ENCODE measurements at places on chromosomes 12 and 14.

GRCh38 chr14:22613106-22613695 is 15.1 kb downstream of the ABHD4 start:
- no peak for DNase-seq

- no peak for DNase-seq
Observed at GRCh38 chr14:92309968-92310530, 12.9 kb upstream of the SLC24A4 start.

DNA sequence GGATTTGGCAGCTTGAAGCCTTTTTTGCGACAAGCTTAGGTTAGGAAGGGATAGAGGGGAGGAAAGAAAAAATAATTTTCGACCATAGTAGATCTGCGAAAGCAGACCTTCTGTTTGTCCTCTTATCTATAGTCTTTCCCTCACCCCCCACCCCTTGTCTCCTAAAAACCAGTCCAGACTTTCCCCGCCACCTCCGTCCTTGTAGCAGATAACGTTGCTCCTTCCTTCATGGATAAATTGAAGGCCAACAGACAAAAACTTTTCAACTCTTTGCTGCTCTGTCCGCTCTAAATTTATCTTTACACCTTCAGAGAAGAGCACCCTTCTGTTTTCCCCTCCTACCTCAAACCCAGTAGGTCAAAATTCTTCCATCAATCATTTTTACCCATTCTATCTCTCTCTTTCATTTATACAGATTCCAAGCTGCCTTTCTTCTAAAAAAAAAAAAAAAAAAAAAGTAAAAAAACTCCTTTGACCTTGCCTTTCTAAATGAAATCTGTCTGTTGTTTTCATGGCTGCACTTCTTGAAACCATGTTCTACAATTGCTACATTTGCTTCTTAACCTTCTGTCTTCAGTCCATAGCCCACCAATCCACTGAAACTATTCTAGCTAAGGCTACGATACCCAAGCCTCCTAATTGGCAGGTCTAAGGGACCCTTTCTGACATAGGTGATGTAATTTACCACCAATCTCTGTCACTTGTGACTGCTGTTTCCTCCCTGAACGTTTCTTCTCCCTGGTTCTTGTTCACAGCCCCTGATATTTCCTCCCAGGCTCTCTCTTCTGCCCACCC is 11.1 kb upstream of the NEMF start:
- no peak for DNase-seq

DNA sequence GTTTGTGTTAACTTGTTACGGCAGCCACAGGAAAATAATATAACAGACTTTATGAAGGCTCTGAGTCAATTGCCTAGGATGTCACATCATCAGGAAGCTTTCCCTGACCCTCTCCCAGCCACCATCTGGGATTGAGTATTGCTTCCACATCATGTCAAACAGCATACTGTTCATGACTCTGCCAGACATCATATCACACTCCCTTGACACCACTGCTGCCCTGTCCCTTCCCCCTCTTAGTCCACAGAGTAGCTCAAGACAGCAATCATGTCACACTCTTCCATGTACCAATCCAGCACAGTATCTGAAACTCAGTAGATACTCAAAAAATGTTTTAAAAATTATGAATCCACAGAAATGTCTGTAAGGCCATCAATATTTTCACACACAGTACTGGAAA is 168.0 kb downstream of the PIK3C2G start:
- DNase-seq: no peak

DNA sequence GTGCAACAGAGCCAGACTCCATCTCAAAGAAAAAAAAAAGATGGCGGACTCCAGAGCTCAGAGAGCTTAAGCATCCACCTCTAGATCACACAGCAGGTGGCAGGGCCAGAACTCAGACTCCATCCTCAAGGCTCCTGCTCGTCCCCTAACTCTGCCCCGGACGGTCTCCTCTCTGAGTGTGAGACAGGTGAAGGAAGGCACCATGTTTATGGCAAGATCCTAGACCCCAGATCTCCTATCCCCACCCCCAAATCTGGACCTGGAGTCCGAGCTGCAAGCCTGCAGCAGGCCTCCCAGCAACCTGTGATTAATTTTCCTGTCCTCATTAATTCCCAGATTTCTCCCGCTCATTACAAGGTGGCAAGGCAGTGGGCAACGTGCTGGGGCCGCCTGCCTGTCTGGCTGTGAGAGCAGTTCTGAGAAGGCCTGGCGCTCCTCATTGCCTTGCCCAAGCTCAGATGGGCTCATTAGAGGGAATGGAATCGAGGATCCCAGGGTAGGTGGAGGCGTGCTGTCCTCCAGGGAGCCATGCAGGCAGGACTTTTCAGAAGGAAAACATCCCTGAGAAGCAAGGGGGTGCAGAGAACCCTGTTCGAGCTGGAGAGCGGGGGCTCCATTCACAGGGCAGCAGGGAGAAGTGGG is 296.6 kb upstream of the RTL1 start:
- no peak for DNase-seq

GRCh38 chr12:105228494-105228893 is 7.5 kb downstream of the APPL2 start:
- no peak for DNase-seq

DNA sequence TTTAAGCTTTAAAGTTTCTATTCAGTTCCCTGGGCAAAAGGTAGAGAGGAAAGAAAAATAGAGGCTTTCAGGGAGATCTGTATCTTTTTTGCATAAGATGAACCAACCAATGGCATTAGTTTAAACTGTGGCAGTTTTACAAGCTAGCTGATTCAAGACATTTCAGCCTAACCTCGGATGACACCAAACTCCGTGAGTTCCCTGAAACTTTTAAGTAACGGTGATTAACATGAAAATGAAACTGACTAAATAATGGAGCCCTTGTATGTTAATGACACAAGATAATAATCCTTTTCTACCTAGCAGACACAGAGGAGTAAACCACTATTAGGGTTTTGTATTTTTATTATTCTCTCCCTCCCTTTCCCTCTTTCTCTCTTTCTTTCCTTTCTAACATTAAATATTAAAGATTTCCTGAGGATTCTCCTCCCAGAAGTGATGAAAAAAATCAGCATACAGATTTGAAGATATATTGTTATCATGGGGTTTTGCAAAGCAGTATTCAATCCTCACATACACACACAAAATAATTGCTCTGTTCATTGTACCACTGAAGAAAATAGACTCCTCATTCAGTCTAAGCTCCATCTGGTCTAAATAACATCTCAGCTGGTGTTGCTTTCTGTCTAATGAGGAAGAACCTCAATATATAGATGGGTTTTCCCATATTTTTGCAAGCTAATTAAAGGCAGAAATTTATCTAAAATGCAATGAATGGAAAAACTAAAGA is 483.8 kb downstream of the NOVA1 start:
- DNase-seq: peak; percentile 18

GRCh38 chr12:49295082-49295936 is at the start of gene PRPH:
TSS of gene PRPH (plus strand) at chr12:49295147. CDS start at chr12:49295201, 54 bp downstream.
- no peak for DNase-seq

- no peak for DNase-seq
Observed at GRCh38 chr12:53995378-53996239, 4.4 kb upstream of the HOXC9 start.

DNA sequence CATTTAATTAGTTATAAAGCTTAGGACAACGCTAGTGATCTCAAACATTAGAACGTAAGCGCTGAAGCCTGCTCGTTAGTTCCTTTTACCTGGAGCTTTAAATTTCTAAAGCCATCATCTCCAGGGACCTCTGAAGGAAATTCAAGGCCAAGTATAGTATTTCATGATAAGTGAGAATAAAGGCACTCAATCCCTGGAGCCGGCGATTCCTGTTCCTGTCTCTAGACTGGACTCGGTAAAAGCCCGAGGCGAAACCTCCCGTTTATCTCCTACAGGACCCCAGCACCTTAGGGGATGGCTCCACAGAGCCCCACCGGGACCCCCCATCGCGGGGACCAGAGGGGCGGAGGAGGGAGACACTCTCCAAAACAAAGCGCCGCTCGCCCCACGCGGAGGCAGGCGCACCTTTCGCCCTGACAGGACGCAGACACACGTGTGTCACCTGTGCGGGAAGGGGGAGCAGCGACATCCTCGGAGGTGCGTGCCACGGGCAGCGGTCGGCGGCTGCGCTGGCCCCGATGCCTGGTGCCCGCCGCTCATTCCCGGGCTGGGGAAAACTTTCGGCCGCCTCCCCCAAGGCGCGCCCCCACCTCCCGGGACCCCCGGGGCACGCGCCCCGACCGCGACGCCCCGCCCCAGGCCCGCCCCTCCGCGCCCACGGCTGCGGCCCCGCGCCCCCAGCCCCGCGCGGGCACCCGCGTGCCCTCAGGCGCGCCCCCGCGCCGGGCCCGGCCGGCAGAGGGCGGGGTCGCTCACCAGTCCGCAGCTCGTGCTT is 678 bp downstream of the RPS6KA5 start:
- DNase-seq: no peak

DNA sequence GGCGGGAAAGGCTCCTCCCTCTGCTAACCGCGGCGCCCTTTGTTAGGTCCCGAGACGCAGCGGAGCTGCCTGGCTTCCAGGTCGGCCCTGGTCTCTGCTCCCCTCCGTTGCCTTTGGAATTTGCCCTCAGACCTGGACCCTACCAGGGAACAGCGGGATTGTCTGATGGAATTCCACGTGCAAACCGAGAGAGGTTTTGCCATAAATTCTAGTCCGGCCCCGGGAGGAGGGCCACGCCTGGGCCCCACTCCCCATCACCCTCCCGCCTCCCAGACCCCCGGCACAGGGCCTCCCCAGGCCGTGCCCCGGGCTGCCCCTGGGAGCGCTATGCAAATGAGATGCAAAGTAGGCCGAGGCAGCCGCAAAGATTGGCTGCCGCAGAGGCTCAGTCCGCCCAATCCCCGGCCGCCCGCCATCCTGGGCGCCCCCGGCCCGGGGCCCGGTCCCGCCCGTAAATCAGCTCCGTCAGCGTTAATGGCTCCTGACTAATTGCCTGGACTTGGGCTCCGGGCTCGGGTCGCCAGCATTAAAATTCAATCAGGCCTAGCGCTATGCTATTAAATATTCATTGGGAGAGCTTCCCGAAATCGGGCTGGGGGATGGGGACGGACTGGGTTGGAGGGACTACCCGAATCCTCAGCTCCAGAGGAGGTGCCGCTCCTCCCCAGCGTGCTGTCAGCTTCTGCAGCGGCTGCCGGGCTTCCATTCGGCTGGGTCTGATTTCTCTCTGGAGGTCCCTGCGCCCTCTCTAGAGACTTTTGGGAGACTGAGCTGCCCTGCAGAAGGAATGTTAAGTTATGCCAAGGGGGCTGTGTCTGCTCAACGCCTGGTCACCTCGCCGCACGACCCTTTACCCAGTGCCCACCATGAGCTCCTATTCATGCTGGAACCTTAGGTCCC is 15.7 kb upstream of the FIGNL2 start:
- peak; percentile 34 for DNase-seq

GRCh38 chr12:120117961-120118320 is 1.4 kb upstream of the RAB35 start:
- no peak for DNase-seq

DNA sequence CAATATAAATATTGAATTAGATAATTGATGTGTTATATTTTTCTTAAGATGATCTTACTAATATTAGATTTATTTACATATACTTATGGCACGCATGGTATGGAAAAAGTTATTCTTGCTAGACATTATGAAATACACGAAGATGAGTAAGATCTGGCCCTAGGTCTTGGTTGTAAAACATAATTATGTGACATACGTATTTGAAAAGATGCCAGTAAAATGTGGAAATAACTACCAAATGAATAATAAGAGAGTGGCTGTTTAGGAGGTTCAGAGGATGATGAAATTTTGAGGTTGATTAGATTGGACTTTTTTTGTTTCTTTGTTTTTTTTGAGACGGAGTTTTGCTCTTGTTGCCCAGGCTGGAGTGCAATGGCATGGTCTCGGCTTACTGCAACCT is 41.3 kb downstream of the FANCM start:
- DNase-seq: no peak

GRCh38 chr14:61477712-61478462 is 156.5 kb downstream of the PRKCH start:
- DNase-seq: no peak

- no peak for DNase-seq
Observed at GRCh38 chr14:59311723-59312122, 123.3 kb downstream of the DAAM1 start.

GRCh38 chr14:36014236-36014635 is 162.3 kb downstream of the PTCSC3 start:
- no peak for DNase-seq

DNA sequence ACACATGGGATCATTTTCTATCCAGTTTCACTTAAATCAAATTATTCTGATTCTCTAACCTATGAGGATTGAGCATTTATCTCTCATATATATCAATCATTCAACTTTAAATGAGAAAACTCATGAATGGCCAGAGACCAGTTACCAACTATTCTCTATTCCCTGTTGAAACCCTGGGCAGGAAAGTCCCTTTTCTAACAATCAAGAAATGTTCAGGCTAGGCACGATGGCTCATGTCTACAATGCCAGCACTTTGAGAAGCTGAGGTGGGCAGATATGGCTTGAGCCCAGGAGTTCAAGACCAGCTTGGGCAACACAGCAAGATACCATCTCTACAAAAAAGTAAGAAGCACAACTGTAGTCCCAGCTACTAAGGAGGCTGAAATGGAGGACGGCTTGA is 18.0 kb downstream of the FMNL3 start:
- no peak for DNase-seq

DNA sequence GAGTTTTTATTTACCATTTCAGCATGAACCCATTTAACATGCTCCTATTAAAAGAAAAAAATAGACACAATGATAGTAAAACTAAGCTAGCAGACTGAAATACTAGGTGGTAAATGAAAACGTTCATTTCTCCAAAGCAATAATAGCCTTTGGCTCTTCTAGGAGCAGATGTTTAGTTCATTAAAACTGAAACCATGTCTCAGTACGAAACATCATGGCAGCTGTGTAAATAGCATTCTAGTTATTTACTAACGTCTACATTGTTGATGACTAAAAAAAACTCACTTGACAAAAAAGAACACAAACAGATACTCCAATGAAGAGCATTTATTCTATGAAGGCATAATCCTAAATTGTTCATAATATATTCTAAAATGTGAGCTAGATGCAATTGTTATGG is 17.9 kb downstream of the RECQL start:
- no peak for DNase-seq

DNA sequence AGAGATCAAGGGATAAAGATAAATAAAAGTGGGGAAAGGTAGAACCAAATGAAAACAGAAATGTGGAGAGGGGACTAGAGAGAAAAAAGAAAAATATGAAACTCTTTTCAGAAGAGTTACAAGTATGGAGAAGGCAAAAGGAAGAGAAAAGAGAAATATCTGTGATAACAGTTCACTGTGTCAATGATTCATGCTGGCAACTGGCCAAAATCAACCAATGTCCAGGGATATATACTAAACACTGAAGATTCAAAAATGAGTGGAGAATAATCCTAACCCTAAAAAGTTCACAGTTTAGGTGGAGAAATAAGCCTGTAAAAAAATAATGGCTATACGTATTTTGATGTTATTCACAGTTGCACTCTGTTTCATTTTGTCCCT is 372.3 kb upstream of the KITLG start:
- DNase-seq: no peak

DNA sequence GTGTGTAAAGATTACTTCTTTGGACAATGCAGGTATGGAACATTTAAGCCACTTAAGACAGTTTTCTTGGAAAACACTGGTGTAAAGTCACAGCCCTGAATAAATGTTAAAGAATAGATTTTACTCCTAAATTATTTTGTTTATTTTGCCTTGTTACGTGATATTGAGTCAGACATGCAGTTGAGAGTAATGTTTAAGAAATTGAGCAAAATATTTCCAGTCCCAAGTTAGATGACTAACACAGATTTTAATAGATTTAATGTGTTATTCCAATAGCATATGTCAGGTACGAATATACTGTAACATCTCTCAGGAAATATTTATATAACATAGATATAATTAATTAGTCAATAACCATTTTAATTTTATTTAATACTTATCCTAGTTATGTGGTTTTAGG is 1361.7 kb downstream of the FSCB start:
- DNase-seq: no peak

GRCh38 chr12:34390846-34391700 is 368.8 kb downstream of the ALG10 start:
- DNase-seq: no peak

All from skin of body (tissue), 3 donors.